ENCODE measurements at places on chromosomes 13 and 19.

DNA sequence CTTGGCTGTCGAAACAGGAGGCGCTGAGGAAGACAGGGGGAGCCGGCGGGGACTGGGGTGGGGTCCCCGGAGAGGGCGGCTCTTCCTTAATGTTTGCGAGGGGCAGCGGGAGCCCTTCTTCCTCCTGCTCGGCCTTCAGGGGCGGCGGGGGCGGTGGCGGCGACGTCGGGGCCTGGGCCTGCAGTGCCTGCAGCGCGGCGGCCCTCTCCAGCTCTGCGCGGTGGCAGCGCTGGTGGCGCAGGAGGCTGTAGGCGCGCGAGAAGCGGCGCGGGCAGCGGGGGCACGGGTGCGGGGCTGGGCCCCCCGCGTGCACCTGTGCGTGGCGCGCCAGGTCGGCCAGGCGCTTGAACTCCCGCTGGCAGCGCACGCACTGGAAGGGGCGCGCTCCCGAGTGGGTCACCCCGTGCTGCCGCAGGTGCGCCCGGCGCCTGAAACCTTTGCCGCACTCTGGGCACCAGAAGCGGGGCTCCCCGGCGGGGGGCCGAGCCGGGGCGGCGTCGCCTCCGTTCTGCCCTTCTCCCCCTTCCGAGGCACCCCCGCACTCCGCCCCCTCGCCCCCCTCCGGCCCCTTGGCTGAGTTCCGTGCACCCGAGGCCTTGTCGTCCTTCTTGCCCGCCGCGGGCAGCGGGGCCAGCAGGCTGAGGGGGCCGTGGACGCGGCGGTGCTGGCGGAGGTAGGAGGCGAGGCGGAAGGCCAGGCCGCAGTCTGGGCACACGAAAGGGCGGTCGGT, 2.5 kb downstream of the ZNF579 start:
- no peak for DNase-seq

DNA sequence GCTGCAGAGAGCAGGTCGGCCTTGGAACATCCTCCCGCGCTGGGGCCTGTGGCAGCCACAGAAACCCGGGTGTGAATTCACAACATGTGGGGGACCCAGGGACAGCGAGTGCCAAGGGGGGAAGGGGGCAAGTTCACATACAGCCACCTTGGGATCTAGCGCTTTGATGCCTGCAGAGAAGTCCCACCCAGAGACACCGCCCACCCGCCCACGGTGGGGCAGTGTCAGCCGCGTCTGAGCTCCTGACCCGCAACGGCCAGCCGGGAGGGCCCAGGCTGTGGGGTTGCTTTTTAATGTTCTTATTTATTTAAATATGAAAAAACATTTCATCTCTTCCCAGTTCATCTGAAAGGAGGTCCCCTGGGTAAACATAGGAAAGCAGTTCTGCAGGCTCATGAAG, 12.9 kb downstream of the MYDGF start:
- DNase-seq, result no peak

- no peak for DNase-seq
Observed at GRCh38 chr19:23531976-23532375, 136.7 kb upstream of the ZNF91 start.

DNA sequence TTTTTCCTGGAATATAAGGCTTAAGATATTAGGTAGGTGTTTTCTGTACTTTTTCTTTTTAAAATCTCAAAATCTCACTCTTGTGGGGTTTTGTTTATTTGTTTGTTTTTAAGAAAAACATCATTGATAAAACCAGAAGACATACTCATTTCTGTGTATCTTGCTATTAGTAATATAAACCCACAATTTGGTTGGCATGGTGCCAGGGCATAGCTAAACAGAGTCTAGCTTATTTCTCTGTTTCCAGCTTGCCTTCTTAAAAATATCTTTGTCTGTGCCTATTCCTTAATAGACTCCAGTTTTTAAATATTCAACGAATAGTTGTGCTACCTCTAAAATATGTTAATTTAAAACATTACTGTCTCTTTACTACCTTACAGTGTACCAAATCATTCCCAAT, 1121.9 kb upstream of the PCDH20 start:
- DNase-seq, result no peak

- no peak for DNase-seq
Observed at GRCh38 chr19:21398851-21399250, 1.9 kb downstream of the ZNF493 start.

GRCh38 chr13:114266241-114266640, 15.2 kb upstream of the UPF3A start:
- DNase-seq, result no peak

- DNase-seq, result no peak
Observed at GRCh38 chr19:39246951-39247669, 1.5 kb downstream of the IFNL4 start.

DNA sequence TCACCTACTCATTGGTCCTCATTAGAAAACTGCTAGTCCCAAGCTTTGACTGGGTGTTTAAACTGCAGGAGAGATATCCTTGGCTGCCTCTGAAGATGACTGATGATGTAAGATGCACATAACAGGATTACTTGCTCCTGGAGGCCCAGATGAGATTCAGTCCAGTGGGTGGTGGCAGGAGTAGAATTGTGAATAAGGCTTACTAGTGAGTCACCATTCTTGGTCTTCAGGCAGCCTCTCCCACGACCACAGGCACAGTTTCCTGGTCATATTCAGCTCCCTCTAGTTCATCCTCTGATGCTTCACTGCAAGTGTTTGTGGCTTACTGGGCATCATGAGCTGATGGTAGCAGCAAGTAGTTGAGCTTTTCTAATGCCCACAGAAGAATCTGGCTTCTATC, 12.1 kb downstream of the SERTM1 start:
- no peak for DNase-seq

GRCh38 chr13:74087357-74087756, 46.8 kb downstream of the KLF12 start:
- DNase-seq, result no peak

- DNase-seq, result no peak
Observed at GRCh38 chr19:45056831-45057230, 18.0 kb downstream of the CLASRP start.

GRCh38 chr13:46184277-46184699, 2.3 kb upstream of the LCP1 start:
- peak; percentile 64 for DNase-seq

GRCh38 chr19:38264486-38265212, at the start of gene SPINT2:
Gene SPINT2, plus strand, starts transcription at chr19:38264573. Its CDS starts 320 bp downstream, at chr19:38264893.
- no peak for DNase-seq

DNA sequence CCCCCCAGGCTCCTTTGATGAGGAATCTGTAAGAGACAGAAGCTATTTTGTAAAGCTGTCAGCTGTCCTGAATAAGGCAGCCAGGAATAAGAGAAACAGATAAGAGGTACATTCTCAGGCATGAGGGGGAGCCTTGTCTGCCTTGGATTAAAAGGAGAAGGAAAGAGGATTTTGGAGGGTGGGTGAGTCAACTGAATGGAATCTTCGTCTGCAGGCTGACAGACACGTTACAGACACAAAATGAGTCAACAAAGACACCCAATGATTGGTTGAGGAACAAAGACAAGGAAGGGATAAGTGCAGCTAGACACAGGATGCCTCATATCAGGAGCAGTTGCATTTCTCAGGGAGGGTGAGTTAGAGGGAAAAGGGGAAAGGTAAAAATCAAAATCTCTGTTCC, 162.5 kb downstream of the OLFM4 start:
- no peak for DNase-seq

GRCh38 chr13:46229251-46229650, 17.5 kb downstream of the LRRC63 start:
- no peak for DNase-seq

DNA sequence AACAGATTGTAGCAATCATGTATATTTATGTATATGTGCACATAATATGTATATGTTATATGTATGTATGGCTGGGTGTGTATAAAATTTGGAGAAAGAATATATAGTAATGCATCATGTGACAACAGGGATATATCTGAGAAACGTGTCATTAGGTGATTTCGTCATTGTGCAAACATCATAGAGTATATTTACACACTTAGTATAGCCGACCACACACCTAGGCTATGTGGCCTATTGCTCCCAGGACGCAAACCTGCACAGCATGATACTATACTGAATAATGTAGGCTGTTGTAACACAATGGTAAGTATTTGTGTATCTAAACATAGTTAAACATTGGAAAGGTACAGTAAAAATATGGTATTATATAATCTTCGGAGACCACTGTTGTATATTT, 43.8 kb downstream of the ESD start:
- no peak for DNase-seq

DNA sequence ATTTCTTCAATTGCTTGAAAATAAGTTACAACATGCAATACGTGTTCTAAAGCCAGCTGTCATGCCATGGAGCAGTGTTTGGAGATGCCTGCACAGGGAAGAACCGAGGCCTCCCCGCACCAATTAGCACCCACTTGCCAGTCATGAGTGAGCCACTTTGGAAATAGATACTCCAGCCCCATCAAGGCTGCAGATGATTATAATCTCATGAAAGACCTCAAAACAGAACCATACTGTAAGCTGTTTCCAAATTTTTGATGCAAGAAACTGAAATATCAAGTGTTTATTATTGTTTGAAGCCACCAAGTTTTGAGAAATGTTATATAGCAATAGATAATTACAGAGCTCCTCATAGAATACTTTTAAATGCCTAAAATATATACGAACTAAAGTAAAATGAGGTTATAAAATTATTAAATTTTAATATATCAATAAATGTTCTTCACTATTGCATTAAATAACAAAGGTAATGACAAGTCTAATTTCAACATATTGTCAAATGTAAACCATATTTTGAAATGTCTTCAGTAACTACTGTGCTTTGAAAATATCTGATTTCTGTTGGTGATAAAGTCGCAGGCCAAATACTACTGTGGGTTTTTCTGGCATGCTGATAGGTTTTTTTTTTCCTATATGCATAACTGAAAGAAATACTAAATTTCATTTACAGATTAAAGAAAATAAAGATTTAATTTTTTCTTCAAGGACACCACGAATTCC, 43.0 kb downstream of the DIAPH3 start:
- DNase-seq, result no peak

DNA sequence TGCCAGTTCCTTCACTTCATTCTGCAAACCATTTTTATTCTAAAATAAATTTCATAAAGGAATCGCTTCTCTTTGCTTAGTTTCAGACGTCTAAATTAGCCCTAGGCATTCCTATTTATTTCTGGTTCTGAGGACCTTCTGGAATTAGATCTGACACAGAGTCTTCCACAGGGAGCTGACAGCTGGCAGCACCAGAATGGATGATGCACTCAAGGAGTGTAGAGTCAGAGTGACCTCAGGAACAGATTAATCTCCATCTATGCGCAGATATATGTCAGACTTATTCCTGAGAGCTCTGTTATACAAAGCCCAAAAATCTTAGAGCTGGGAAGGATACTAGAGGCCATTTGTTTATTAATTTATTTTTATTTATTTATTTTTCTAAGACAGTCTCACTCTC, 450.8 kb downstream of the HS6ST3 start:
- no peak for DNase-seq

- no peak for DNase-seq
Observed at GRCh38 chr13:97395447-97396136, 38.4 kb upstream of the RAP2A start.

DNA sequence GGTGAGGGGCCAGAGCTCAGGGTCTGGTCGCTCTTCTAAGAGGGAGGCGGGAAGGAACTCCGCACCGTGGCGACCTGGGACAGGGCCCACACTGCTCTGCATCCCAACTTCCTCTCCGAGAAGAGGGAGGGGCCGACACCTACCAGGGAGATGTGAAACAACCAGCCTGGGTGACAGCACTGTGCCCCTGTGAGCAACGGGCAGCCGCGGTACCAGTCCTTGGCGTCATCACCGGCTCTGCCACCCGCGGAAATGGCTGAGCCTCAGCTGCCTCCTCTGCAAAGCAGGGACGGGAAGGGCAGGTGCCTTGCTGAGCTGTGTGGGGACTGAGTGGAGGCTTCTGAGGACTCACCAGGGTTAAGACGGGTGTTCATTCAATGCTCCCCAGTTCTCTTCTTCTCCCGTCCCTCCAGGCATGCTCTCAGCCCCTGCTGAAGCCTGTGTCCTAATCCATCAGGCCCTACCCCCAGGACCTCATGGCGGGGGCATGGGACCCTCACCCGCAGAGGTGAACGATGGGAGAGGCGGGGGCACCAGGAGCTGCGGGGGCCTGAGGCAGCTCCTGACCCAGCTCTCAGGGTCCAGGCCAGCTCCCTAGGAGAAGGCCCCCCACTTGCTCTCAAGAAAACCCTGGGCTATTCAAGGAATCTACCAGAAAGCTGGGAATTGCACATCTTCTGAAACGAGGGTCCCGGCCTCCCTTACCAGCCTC, 9.3 kb downstream of the ZNF787 start:
- DNase-seq, result no peak

DNA sequence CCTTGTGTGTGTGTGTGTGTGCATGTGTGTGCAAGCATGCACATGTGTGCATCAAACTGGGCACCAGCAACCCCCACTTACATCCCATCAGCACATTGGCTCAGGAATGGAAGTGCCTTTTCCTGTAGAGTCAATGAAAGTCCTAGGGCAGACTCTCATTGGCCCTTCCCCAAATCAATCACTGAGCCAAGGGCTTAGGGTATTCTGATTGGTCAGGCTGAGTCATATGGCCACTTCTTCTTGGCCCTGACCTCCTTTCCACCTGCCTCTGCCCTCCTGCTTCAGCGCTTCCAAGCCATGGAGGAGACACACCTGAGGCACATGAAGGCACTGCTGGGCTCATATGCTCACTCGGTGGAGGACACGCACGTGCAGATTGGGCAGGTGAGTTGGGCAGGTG, 20.9 kb downstream of the FCHO1 start:
- no peak for DNase-seq

- no peak for DNase-seq
Observed at GRCh38 chr13:104114101-104114500, 1047.9 kb upstream of the SLC10A2 start.

GRCh38 chr19:48720251-48720612, 707 bp upstream of the MAMSTR start:
- DNase-seq, result no peak

DNA sequence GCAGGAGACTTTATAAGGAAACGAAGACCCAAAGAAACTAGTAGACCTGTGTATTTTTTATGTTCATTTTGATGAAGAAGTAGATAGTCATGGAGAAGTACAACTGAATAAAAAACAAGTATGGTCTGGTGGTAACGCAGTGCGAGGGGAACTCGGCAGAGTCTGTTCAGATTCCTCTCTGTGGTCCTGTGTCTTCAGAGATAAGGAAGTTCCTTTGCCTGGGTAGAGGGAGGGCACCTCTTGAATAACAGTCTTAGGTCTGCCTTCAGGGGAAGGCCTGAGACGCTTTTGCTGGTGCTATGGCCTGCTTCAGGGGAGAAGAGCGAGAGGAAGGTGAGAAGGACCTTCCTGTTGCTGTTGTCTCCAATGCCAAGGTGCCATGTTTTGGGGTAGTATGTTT, 25.9 kb upstream of the SLC46A3 start:
- no peak for DNase-seq

- no peak for DNase-seq
Observed at GRCh38 chr19:6228551-6229215, 51.1 kb downstream of the MLLT1 start.
